ENCODE measurements at places on chromosomes 16 and 17.

DNA sequence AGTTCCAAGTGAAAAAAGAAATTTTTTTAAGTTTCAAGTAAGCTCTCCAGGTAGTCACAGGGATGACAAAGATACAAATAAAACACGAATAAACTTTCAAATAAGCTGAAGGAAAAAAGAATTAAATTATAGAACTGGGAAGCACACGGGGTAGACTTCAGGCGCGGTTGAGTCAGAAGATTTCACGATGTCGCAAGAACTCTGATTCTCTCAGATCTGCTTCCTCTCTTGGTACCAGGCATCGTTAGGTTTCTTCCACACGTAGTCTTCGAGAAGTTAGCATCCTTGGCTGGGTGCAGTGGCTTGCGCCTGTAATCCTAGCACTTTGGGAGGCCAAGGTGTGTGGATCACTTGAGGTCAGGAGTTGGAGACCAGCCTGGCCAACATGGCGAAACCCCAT lies 784.1 kb upstream of the RBFOX1 start:
- no peak overlapping the region for H3K4me3 ChIP-seq
- no peak for DNase-seq
- H3K36me3 ChIP-seq = no peaks in the 10 kb centered on the region
- no peaks in the 10 kb centered on the region for H3K4me1 ChIP-seq
- H3K27me3 ChIP-seq = no peaks in the 10 kb centered on the region

DNA sequence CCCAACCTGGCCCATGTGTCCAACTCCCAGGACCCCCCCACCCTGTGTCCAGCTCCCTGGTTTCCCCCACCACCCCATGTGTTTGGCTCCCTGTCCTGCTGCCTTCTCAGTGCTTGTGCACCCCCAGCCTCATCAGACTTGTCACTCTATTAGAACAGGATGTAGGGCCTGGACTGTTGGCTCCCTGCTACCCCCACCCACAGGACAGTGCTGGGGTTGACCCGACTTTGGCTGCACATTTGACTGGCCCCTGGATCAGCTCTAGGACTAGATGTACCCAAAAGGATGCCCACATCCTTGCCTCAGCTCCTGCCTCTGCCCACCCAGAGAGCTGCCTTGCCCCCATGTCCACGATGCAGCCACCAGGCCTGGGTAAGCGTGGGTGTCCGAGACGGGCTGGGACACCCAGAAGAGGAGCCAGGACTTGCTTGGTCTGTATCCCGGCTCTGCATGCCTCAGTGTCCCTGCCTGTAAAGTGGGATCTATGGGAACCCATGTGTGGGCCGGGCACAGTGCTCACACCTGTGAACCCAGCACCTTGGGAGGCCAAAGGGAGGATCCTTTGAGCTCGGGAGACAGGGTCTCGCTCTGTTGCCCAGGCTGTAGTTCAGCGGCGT lies 1.5 kb upstream of the CCDC57 start:
- no peak for DNase-seq
- H3K27ac ChIP-seq = no peak overlapping the region
- peaks cover 26% of the 10 kb centered on the region for H3K4me1 ChIP-seq
- no peaks in the 10 kb centered on the region for H3K27me3 ChIP-seq
- H3K36me3 ChIP-seq = no peaks in the 10 kb centered on the region
- H3K4me3 ChIP-seq = no peak overlapping the region

DNA sequence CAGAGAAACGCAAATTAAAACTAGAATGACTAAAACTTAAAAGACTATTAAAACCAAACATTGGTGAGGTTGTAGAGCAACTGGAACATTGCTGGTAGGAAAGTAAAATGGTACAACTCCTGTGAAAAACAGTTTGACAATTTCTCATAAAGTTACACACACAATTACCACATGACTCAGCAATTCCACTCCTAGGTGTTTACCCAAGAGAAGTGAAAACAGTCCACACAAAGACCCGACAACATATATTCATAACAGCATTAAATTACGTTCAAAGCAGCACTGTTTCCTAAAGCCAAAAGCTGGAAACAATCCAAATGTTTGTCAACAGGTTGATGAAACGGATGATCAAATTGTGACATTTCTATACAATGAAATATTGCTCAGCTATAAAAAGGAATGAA lies 26.5 kb upstream of the ALOX12 start:
- H3K4me3 ChIP-seq = no peak overlapping the region
- H3K4me1 ChIP-seq = no peaks in the 10 kb centered on the region
- no peaks in the 10 kb centered on the region for H3K36me3 ChIP-seq
- H3K27ac ChIP-seq = no peak overlapping the region
- no peak for DNase-seq

- no peaks in the 10 kb centered on the region for H3K27me3 ChIP-seq
- peak overlapping the region; percentile 55 for H3K4me3 ChIP-seq
- H3K36me3 ChIP-seq = peaks cover 4% of the 10 kb centered on the region
- DNase-seq = no peak
Measured at GRCh38 chr17:21036361-21036881, 6.4 kb downstream of the USP22 start.

DNA sequence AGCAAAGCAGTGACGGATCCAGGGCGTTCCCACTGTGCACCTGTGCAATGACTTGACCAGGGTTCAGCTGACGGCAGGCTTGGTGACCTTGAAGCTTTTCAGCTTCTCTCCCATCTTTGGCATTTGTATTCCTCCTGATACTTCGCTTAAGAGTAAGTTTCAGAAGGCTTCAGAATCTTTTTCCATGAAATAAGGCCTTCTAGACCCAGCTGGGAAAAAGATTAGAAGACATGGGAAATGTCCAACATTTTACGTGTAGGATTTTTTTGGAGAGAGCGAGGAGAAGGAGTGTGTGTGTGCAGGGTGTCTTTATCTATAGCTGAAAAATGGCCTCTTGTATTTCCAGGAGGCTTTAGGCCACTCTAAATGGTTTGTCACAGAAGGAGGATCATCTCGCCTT lies 104.1 kb downstream of the BANP start:
- no peak overlapping the region for H3K4me3 ChIP-seq
- DNase-seq = no peak
- H3K27me3 ChIP-seq = no peaks in the 10 kb centered on the region
- H3K36me3 ChIP-seq = peaks cover 6% of the 10 kb centered on the region

- H3K4me3 ChIP-seq = no peak overlapping the region
- H3K27me3 ChIP-seq = no peaks in the 10 kb centered on the region
- H3K27ac ChIP-seq = peak overlapping the region; percentile 90
- no peaks in the 10 kb centered on the region for H3K36me3 ChIP-seq
- peaks cover 77% of the 10 kb centered on the region for H3K4me1 ChIP-seq
- DNase-seq = no peak
Measured at GRCh38 chr17:32517982-32518381, 31.2 kb downstream of the CDK5R1 start.

- no peak for DNase-seq
- H3K27me3 ChIP-seq = no peaks in the 10 kb centered on the region
Measured at GRCh38 chr17:57429966-57430365, 173.6 kb downstream of the MSI2 start.

DNA sequence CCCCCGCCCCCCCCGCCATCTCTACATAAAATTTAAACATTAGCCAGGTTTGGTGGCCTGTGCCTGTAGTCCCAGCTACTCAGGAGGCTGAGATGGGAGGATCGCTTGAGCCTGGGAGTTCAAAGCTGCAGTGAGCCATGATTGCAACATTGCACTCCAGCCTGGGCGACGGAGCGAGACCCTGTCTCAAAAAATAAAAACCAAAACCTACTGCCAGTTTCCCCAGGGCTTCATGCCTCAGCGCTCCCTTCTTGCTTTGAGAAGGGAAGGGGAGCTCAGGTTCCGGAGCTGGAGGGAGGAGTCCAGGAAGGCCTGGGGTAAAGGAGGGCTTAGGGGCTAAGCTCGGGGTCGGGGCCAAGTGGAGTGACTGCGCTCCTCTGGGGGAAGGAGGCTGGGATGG lies 20.5 kb downstream of the PLCD3 start:
- no peak for DNase-seq
- H3K27me3 ChIP-seq = no peaks in the 10 kb centered on the region
- peaks cover 11% of the 10 kb centered on the region for H3K36me3 ChIP-seq
- H3K27ac ChIP-seq = 0 out of 2 replicates have a peak overlapping the region, but pooled peaks have one; percentile 25
- H3K4me3 ChIP-seq = no peak overlapping the region
- H3K4me1 ChIP-seq = peaks cover 11% of the 10 kb centered on the region

DNA sequence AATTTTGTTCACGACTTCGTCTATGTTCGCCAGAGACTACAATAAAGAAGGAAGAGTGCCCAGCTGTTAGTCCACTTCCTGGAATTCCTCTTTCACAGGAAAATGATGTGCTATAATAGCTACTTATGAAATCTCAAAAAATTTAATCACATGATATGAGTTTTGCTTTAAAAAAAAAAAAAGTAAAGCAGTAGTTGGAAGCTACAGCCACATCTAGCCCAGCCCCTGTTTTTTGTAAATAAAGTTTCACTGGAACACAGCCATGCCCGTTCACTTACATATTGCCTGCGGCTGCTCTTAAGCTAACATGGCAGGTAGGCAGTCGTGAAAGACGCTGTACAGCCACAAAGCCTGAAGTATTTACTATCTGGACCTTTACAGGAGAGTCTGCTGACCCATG lies 15.3 kb downstream of the VPS53 start:
- H3K4me1 ChIP-seq = no peaks in the 10 kb centered on the region
- H3K4me3 ChIP-seq = no peak overlapping the region
- no peak overlapping the region for H3K27ac ChIP-seq
- H3K36me3 ChIP-seq = peaks cover 14% of the 10 kb centered on the region

- no peaks in the 10 kb centered on the region for H3K27me3 ChIP-seq
- H3K27ac ChIP-seq = no peak overlapping the region
- H3K4me1 ChIP-seq = peaks cover 69% of the 10 kb centered on the region
- H3K36me3 ChIP-seq = peaks cover 16% of the 10 kb centered on the region
- no peak for DNase-seq
Measured at GRCh38 chr17:2085648-2085949, 30.7 kb downstream of the HIC1 start.

GRCh38 chr16:23131931-23132621 lies 17.2 kb downstream of the USP31 start:
- no peak overlapping the region for H3K4me3 ChIP-seq
- H3K4me1 ChIP-seq = no peaks in the 10 kb centered on the region
- H3K36me3 ChIP-seq = no peaks in the 10 kb centered on the region
- no peak overlapping the region for H3K27ac ChIP-seq

DNA sequence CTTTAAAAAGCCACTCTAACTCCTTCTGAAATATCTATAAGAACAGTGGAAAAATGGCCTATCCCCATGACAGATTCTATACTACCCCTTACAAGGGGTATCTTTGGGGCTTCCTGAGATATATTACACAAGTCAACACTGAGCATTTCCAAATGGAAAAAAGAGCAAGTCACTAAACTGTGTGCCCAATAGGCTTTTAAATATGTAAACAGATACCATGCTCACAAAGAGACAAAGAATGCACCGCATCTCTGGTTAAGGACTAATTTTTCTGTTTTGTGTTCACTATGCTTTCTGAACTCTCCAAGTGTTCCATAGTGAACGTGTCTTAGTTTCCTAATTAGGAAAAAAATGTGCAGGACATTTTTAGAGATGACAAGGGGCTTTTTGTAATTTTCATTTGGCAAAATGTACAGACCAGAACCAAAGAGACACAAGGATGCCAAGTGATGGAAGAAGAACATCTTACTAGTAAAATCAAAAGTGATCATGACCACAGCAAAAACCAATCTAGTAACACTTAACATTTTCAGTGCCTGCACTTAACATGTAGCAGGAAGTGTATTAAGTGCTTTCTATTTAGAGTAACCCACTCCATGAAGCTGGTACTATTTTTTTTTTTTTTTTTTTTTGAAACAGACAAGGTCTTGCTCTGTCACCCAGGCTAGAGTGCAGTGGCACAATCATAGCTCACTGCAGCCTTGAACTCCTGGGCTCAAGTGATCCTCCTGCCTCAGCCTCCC lies 21.5 kb downstream of the MYH11 start:
- DNase-seq = peak; percentile 37
- H3K27me3 ChIP-seq = no peaks in the 10 kb centered on the region
- no peak overlapping the region for H3K27ac ChIP-seq
- no peaks in the 10 kb centered on the region for H3K36me3 ChIP-seq
- H3K4me1 ChIP-seq = peaks cover 5% of the 10 kb centered on the region

GRCh38 chr16:84763629-84764028 lies 56.2 kb upstream of the CRISPLD2 start:
- no peaks in the 10 kb centered on the region for H3K4me1 ChIP-seq
- H3K36me3 ChIP-seq = peaks cover 52% of the 10 kb centered on the region
- H3K27me3 ChIP-seq = no peaks in the 10 kb centered on the region
- DNase-seq = no peak

- H3K4me3 ChIP-seq = no peak overlapping the region
- H3K27me3 ChIP-seq = no peaks in the 10 kb centered on the region
- H3K27ac ChIP-seq = no peak overlapping the region
- peaks cover 7% of the 10 kb centered on the region for H3K4me1 ChIP-seq
- peaks cover 3% of the 10 kb centered on the region for H3K36me3 ChIP-seq
Measured at GRCh38 chr16:66937725-66938337, 2.5 kb downstream of the CES2 start.

DNA sequence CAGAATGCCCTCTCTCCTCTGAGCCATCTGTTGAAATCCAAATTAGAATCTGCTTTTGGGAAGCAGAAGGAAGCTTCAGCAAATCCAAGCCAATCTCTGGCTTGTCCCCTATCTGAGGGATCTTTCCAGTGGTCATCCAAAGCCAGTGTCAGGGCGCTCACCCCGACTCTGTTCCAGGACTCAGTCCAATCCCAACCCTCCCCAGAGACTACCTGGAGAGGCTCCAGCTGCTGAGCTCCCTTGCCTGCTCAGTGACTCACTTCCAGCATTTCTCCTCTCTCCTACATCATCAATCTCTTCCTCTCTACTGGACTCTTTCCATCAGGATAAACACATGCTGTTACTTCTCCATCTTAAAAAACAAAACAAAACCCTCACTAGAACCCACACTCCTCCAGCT lies 2.4 kb downstream of the MATCAP1 start:
- H3K4me1 ChIP-seq = peaks cover 13% of the 10 kb centered on the region
- H3K27me3 ChIP-seq = peaks cover 3% of the 10 kb centered on the region
- H3K4me3 ChIP-seq = no peak overlapping the region
- no peaks in the 10 kb centered on the region for H3K36me3 ChIP-seq
- no peak for DNase-seq

DNA sequence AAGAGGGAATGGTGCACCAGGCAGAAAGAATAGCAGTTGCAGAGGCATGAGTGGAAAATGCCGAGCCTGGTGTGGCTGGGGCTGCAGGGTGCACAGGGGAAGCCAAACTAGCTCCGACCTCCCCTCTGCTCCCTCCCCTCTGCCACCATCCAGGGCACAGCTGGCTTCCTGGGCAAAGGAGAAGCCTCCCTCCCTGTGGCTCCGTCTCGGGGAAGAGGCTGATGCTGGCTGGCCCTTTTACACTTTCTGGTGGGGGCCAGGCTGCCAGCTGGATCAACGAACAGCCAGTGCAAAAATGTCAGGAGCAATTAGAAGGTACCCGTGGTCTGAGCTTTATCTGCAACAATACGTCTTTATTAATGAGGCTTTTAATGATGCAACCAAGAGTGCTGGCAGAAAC lies 37.1 kb upstream of the KCNJ12 start:
- H3K4me1 ChIP-seq = no peaks in the 10 kb centered on the region
- no peak overlapping the region for H3K4me3 ChIP-seq
- no peak for DNase-seq
- no peaks in the 10 kb centered on the region for H3K27me3 ChIP-seq
- H3K27ac ChIP-seq = no peak overlapping the region
- H3K36me3 ChIP-seq = no peaks in the 10 kb centered on the region

All from GM12878 (cell line).